ENCODE measurements at places on chromosomes 11 and 22.

GRCh38 chr22:40030026-40030757, 35.4 kb downstream of the FAM83F start:
- no peak for DNase-seq

DNA sequence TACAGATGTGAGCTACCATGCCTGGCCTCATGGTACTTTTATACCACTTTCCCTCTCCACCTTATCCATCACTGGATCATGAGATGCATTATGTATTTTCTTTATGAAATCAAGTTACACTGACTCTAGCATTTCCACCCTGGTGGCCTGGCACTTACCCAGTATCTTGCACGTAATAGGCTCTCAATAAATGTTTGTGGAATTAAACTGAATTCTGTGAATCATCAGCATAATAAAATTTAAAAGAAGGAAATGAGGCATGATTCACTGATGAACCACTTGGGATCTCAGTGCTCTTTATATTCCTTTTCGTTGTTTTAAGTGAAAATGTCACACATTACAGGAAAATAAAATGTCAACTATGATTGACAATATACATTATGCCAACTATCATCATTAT, 25.1 kb downstream of the ADM start:
- no peak for DNase-seq

DNA sequence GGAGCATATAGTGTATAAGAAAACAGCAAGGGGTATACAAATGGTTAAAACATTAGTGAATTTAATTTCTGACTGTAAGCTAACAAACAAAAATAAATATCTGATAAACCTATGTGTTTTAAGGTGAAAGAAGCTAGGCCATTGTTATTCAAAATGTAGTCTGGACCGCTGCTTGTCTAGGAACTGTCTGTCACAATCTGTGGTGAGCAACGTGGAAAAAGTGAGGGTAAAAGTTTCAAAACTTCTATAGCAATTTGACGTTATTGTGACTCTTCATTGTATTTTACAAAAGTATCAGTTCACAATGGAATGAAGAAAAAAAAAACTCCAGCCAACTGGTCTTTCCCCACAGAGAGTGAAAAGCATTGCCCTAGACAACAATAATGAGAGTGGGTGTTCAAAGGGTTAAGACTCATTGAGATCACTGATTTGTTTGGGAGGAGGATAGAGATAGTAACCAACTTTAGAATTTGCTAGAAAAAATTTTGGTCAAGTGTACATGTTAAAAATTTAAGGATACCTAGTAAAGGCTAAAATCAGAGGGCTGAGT, 79.1 kb downstream of the UVRAG start:
- DNase-seq, result no peak

DNA sequence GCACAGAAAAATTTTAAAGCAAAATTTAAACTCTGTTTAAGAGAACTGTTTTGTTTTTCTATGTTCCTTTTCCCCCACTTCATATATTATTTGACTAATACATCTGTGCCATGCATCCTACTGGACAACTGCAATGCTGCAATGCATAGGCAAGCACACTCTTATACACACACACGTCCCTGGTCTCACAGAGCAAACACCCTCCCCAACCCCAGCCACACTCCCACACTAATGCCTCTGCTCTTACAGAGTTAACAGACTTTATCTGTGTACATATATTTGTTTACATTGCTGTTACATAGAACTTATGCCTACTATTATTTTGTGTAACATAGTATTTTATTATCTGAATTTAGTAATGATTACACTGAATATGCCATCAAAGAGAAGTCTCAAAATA, 25.5 kb upstream of the CTSC start:
- no peak for DNase-seq

DNA sequence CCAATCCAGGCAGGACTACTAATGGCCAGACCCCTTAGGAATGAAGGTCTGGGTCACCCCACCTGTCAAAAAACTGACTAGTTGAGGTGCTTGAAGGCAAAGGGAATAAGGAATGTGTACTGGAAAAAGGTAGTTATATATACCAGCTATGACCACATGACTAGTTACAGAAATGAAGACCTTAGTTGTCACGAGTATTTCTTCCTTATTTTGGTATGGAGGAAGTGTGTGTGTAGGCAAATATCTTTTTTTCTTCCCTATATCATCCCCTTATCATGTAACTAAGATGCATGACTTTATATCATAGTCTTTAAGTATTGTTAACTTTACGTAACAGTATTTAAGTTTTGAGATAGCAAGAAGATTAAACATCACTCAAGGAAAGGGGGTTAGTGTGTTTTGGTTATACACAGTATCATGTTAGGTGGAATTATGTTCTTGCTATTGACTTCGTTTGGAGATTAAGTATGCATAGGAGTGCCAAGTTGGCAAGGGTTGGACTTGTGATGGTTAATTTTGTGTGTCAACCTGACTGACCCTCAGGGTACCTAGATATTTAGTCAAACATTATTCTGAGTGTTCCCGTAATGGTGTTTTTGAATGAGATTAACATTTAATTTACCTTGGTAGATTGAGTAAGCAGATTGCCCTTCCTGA, 38.2 kb upstream of the NARS2 start:
- no peak for DNase-seq

DNA sequence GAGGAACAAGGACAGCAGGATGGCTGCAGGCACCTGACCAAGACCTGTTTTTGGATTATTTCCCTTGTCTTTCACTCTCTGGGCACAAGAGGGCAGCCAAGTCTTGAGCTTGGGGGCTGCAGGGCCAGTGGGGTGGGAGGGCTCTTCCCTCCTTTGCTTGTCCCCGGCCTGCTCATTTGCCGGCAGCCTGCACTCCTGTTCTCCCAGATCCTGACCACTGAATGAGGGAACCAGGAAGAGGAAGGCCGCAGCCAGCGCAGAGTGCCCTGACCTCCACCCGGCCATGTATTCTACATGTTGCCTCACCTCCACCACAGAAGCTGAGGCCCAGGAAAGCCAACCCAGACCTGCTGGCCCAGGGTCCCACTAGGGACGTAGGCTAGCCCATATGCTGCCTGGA, 15.5 kb upstream of the NNMT start:
- DNase-seq, result no peak

Data from germinal center (tissue), 1 donor.